ENCODE measurements at places on chromosomes 11 and 22.

DNA sequence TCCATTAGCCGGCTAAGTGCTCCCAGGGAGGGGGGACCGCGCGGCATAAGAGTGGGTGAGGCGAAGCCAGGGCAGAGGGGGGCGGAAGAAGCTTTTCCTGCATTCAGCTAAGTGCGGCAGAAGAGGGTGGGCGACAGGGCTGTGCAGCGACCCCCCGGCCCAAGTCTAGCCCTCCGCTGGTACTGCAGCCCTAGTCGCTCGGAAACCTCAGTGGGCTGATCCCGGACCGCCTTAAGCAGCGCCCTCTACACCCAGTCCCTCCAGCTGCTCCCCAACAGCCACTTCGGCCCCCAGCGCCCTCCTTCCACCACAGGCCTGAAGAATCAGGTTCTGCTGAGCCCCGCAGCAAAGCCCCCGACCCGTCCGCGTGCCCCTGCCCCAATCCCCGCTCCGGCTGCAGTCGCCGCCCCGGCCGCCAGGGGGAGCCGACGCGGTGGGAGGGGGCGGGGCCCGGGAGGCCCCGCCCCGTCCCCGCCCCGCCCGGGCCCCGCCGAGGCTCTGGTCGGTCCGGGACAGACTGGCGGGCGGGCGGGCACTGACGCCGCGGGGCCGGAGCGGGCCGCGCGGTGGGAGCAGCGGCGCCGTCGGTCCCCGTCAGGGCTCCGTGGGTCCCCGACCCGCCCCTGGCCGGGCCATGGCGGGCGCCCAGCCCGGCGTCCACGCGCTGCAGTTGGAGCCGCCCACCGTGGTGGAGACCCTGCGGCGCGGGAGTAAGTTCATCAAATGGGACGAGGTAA lies at the start of gene PLCB3:
PLCB3 (plus strand) TSS at position 515 of the 737 bp plus-strand sequence; CDS start at position 635, 120 bp downstream.
- peak; percentile 66 for DNase-seq

- DNase-seq = no peak
Observed at GRCh38 chr11:43573233-43573632, 107.3 kb upstream of the HSD17B12 start.

DNA sequence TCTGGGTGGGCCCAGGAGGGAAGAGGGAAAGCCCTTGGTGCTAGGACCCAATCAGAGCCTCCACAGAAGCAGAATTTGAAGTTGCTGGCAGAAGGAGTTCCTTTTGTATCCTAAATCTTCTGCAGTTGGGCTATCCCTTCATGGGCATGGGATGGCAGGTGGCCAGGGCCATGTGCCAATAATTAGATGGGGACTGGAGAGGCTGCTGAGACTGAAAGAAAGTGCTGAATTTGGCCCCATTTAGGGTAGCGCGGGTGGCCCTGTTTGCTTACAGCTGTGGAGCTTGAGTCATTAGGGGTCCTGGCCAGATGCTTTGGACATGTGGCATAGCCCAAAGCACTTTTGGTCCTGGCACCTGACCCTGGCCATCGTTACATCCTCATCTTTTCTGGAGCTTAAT lies 27.1 kb downstream of the PARVA start:
- DNase-seq = no peak

DNA sequence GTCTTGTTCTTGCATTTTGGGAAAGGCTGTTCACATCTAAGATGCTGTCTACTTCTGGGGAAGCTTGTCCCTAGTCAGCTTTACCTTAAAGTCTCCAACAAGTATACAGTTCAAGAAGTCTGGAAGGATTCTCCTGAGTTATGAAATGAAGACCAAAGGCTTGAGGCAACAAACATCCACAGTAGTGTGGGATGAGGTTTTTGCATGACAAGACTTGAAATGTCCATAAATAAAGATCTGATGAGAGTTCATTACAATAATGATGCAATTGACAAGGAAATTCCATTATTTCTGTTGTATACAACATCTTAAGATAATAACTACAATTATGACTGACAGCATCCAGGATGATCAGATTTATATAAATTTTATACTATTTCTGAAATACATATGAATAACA lies 21.3 kb upstream of the KDM4E start:
- no peak for DNase-seq

- no peak for DNase-seq
Observed at GRCh38 chr11:102640946-102641345, 15.8 kb upstream of the MMP20 start.

DNA sequence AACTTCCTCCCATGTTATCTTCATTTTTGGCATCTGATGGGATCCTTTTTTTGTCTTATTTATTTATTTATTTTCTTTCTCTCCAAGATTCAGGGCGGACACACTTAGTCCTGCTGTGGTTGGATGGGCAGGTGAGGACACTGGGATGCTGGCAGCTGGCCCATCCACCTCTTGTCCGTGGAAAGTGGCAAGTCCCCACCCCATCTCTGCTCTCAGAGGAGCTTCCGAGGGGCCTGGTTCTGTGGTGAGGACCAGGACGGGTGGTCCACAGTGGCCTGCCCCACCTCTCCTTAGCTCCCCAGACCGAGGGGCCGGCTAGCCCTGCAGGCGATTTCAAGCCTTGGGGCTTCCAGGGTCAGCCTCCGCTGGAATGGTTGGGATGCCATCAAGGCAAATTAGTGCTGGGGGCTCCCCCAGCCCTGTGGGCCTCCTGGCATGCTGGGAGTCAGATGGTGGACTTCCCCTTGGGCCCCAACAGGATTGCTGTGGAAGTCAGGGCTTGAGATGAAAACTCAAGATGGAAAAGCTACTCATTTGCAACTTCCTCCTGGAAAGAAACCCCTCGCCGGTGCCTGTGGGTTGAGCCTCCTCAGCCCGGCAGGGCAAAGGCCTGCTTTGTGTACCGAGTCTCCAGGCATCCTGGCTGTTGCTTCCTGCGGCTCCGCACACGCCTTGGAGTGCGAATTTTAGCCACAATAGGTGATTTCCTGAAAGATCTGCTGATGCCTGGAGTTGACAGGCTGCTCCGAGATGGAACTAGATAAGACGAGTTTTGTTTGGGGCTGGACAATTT lies 31.2 kb upstream of the LINC01488 start:
- no peak for DNase-seq

- no peak for DNase-seq
Observed at GRCh38 chr11:60370811-60371298, 7.5 kb upstream of the MS4A7 start.

- DNase-seq = no peak
Observed at GRCh38 chr11:64006398-64006797, 20.2 kb downstream of the OTUB1 start.

GRCh38 chr11:76523147-76523546 lies 78.3 kb downstream of the EMSY start:
- DNase-seq = no peak
